Ascending aorta (tissue), 2 donors: ENCODE measurements at places on chromosomes 11 and 22.

DNA sequence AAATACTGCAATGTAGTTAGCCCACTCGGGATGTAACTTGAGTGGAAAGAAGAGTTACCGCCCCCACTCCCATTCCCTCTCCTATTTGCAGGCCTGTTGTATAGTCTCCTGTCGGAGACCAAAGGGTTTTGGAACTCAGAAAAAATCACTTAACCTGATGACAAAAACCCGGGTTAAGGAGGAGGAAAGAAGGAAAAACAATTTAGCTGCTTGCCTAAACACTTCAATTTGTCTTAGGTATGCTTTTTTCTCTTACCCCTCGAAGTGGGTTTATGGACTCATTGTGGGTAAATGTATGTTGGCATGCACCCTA, 2.2 kb downstream of the YAP1 start:
- no peak for DNase-seq

- DNase-seq: no peak
These were observed 911.9 kb downstream of the OPCML start for GRCh38 chr11:132620423-132620822.

GRCh38 chr22:21915624-21916308, 36.9 kb downstream of the PPM1F start:
- no peak for DNase-seq

GRCh38 chr11:61333550-61334433, 764 bp downstream of the TKFC start:
- DNase-seq: no peak

DNA sequence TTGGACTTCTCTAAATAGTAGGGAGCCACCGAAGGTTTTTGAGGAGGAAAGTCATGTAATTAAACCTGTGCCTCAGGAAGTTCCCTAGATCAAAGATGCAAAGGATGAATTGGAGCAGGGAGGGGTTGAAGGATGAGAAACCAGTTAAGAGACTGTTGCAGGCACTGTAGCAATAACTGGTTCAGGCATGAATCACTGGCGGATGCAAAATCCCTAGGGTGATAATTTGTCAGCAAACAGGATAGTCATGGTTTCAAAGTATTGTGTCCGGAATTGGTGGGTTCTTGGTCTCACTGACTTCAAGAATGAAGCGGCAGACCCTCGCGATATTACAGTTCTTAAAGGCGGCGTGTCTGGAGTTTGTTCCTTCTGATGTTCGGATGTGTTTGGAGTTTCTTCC, 19.9 kb downstream of the TRIOBP start:
- no peak for DNase-seq
